ENCODE measurements at places on chromosomes 12 and 14.

DNA sequence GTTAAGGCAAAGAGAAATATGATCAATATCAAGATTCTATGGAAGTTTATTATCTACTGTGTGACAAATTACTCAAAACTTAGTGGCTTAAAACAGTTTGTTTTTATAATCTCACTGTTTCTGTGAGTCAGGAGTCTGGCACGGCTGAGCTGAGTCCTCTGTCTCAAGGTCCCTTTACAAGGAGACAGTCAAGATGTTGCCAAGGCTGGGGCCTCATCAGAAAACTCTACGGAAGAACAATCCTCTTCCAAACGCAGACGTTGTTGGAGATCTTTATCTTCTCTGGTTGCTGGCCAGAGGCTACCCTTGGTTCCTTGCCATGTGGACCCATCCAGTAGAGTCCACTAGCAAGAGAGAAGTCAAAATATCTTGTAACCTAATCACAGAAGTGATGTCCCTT lies 100.6 kb upstream of the CCND2 start:
- DNase-seq: no peak

- DNase-seq: no peak
These were observed 85.6 kb upstream of the TMEM263 start for GRCh38 chr12:106870116-106870515.

DNA sequence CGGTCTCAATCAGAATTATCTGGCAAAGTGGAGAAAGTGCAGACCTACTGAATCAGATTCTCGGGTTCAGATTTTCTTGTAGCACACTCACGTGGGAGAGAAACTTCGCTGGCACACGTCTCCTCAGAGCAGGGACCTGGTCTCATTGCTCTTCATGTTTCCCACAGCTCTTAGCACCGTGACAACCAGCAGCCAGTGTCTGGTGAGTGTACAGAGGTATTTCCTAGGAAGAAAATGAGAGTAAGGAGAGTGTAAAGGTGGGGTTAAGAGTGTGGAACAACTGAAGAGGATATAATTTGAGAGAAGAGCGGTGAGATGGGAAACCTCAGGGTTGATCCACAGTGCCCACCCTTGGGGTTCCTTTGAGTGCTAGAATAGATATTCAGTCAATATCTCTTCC lies 89.2 kb downstream of the ARF6 start:
- DNase-seq: no peak

- DNase-seq: no peak
These were observed 2.1 kb upstream of the SLC2A13 start for GRCh38 chr12:40107803-40108620.

- DNase-seq: no peak
These were observed 188.9 kb downstream of the ADAMTS20 start for GRCh38 chr12:43362910-43363694.

DNA sequence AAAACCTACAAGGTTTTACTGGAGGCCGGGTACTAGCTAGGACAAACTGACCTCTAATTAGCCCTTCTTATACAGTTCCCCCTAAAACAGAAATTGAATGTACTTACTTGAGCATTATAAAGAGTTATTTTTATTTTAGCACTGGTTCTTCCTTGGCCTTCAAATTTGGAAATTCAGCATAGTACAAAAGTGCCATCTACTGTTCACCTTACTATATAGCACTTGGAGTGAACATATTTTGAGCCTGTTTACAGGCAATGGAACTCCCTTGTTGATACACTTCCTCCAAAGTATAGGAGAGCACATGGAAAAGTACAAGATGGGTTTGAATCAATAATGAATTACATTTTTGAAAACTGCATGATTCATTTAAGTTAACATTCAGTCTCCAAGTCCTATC lies 3.9 kb upstream of the POC1B start:
- DNase-seq: no peak

GRCh38 chr12:75481013-75481705 lies 604 bp downstream of the GLIPR1 start:
- no peak for DNase-seq

GRCh38 chr12:98146487-98146886 lies 368.9 kb upstream of the TMPO start:
- no peak for DNase-seq

DNA sequence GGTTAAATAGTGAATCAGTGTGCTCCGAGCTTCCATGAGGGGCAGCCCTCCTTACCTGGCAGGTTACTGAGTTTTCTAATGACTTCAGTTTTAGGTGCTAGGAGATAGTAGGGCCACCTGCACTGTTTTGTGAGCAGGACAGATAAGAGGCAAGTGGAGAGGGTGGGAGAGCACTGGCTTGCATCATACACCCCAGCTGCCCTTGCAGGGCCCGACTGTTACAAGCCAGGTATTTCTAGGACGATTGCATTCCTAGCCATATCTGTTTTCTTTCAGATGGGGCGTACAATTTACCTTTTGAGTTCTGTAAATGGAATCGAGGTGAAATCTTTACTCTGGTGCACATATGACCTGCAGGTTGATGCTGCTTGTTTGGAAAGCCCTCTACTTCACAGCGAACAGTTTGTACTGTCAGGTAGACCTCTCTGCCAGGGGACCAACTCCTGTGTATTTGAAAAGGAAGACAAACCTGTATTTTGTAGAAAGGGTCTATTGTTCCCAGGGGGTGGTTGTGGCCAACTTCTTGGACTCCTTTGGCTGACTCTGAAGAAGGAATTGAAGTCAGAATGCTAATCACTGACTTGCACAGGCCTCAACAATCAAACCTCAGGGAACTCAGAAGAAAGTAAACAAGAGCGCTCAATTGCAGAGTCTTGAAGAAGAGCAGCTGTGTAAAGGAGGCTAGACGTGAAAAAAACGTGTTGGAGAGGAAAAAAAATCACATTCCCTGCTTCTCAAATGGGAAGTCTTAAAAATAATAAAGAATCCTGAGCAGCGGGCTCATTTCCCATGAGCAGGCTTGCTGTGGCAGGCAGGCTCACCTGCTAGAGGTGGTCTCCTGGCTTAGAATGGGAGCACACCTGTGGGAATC lies 57.3 kb downstream of the ETV6 start:
- DNase-seq: no peak

DNA sequence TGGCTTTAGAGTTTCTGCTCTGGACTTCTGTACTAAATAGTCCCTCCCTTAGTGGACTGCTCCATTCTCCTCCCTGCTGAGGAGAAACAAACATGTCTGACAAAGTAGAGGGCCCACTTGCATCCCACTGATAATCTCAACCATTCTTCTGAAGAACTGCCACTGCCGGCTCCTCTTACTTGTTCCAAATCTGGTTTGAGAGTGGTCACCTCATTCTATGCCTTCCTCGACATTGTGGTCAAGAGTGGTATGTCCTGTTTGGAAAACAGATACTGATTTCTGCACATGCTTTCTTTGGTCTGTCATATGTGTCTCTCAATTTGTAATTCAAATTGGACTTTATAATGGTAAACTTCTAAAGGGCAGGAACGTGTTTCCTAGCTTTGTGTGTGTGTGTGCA lies 36.3 kb upstream of the PLEKHA5 start:
- no peak for DNase-seq
